Stimulated activated CD4-positive, alpha-beta T cell treated with anti-CD3 and anti-CD28 coated beads, TNF-alpha, amount 100 ng/mL, for 24 hours (primary cell): ENCODE measurements at places on chromosomes 3 and 15.

GRCh38 chr3:131326307-131326706 is 55.3 kb upstream of the NUDT16 start:
- no peak for DNase-seq

DNA sequence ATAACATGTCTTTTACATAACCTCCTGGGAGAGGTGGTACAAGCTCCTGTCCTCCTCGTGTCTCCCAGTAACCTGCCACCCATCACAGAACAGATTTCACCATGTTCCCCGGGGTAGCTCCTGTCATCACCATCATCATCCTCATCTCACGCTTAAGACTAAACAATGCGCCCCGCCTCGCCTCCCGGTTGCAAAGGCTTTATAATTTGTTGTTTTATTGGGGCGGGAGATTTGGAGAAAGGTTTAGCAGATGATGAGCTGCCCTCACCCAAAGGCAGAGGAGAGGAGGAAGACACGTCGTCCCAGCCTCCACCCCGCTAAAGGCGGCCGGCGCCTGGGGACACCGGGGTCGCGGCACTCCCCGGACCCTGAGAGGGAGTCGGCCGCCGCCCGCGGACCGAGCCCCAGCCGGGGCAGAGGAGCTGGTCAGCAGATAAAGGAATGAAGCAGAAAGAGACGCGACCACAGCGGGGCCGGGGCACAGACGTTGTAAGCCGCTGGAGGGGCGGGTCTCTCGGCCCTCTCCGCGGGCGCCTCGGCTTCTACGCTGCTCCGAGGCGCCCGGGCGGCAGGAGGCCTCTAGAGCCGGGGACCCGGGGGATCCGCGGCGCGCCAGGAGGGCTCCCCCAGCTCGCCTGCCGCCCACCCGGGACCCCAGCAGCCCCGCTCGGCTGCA is 589 bp downstream of the HERC1 start:
- DNase-seq, result no peak

GRCh38 chr3:39460677-39461076 is 6.8 kb upstream of the MOBP start:
- DNase-seq, result no peak

DNA sequence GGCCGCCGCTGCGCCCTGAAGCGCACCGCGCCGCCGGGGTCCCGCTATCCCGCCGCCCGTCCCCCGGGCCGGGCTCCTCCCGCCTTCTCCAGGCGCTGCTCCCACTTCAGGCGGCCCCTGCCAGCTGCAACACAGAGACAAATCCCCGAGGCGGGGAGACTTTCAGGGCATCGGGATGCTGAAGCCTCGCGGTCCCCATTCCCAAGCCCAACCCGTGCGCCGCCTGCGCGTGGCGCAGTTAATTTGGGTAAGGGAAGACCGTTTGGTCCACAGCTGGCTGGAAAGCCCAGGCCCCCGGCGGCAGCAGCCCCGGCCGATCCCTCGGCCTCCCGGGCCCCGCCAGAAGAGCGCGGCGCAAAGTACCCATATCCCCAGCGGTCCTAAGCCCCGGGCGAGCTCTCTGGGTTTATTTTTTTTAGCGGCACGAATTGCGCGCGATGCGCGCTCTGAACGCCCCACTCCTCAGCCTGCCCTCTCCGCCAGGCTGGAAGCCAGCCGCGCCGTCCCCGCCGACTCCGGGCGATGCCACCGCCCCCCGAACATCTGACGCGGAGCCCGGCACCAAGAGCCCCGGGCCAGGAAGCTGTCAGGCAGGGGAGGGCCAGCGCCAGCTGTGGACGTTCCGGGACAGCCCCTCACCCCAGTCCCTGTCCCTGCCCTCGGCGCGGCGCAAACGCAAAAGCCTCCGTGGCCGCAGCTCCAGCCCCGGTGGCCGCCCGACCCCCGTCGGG is 517 bp downstream of the FBN1 start:
- DNase-seq, result peak; percentile 1

- no peak for DNase-seq
These were observed 106.7 kb downstream of the C3orf70 start for GRCh38 chr3:185046164-185046515.

DNA sequence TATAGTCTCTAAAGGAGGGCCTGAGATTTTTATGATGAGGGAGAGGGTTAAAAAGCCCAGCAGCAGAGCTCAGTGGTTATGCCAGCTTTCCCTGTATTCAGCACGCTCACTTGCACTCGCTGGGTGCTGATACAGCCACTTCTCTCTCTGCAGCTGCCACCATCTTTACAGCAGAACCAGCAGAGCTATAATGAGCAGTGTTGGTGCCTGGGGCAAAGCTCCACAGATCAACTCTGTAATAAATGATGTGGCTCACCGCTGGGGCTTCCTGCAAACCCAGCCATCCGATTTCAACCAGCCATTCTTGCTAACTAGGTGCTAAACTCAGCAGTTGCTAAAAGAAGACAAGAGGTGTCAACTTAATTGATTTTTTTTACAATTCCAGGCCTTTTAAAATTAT is 48.0 kb downstream of the ARNT2 start:
- no peak for DNase-seq

DNA sequence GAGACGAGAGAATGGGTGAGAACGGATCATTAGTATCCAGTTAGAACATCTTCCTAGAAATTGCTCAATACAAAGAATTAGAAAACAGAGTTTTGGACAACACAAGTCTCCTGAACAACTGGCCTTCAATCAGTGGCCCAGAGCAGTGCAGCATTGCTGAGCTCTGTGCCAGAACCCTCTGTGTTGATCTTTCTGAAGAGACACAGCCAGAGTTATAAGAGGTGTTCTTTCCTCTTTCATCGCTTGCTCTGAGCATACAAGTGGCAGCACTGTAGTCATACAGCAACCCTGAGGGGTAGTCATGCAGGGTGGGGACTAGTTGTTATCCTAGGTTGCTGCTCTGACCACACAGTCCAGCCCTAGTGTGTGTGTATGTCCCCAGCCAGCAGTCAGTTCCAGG is 4.0 kb downstream of the KNSTRN start:
- DNase-seq, result no peak
